Stimulated activated CD4-positive, alpha-beta T cell treated with anti-CD3 and anti-CD28 coated beads, Interleukin-4, amount 100 ng/mL, for 48 hours (primary cell): ENCODE measurements at places on chromosomes 2 and 18.

GRCh38 chr2:196635156-196635555 is 4.4 kb upstream of the CCDC150 start:
- DNase-seq = no peak

- DNase-seq = no peak
These were observed 96.1 kb downstream of the DDX1 start for GRCh38 chr2:15687720-15688119.

GRCh38 chr2:119531292-119531691 is 7.0 kb upstream of the SCTR start:
- no peak for DNase-seq

- no peak for DNase-seq
These were observed 38.9 kb upstream of the TRIM43 start for GRCh38 chr2:95552911-95553310.

DNA sequence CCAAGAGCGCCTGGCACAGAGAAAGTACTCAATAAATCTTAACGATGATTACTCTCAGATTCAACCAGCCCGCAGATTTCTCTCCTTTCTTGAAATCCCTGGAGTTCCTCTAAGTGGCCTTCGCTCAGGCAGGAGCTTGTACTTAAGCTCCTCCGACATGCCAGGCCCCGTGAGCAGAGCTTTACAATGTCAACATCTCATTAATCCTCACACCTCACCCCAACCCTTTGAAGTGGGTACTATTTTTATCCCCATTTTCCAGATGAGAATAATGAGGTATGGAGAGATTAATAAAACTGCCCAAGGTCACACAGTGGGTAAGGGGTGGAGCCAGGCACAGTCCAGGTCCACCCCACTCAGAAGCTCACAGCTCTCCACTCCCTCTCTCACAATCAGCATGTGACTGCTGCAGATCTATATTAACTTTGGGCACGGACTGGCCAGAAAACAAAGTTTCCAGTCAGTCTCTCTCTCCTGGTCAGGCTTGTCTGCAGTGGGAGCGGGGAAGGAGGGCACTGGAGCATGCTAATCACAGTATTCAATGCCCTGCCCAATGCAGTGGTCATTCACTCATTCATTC is 18.0 kb downstream of the DNMT3A start:
- DNase-seq = no peak

GRCh38 chr2:55732854-55733253 is 39.2 kb upstream of the PNPT1 start:
- no peak for DNase-seq

DNA sequence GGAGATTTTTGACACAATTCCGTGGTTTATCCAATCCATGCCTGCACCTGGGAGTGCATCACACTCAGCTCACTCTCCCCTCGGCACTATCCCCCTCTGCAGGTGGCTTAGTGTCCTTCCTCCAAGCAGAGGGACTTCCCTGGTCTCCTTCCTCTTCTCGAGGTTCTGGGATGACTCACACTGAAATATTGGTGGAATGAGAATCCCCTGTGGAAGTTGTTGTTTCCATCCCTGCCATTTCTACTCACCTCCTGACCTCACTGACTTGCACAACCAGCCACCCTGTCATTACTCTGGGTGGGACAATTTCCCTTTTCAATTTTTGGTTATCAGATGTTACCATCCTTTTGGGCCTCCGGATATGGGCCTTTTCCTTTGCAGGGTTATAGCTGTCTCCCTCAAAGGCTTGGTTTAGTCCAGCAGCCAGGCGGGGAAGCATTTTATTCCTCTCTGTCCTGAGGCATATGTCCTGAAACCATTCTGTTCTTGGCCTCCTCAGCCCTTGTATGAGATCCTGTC is 59.9 kb downstream of the PTPRM start:
- DNase-seq = no peak

GRCh38 chr18:10148189-10148929 is 234.5 kb downstream of the VAPA start:
- DNase-seq = no peak

DNA sequence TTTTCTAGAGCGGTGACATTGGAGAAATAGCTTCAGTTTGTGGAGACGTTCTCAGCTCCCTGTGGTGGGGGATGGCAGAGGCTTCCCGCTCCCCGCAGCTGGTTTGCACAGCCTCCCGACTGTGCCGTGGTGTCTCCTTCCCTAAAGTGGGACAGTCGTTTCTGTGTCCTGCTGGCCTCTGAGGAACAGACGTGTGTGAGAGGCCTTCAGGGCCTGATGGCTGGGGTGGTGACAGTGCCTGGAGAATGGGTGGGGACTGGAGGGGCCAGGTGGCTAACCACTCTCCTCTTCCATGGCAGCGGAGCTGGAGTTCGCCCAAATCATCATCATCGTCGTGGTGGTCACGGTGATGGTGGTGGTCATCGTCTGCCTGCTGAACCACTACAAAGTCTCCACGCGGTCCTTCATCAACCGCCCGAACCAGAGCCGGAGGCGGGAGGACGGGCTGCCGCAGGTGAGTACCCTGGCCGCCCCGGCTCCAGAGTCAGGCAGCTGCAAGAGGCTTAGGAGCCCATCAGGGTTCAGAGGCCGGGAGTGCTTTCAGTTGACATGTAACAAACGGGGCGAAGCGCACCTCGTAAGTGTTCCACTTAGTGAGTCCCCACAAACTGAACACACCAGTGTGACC is 105.4 kb downstream of the FAM210A start:
- no peak for DNase-seq

DNA sequence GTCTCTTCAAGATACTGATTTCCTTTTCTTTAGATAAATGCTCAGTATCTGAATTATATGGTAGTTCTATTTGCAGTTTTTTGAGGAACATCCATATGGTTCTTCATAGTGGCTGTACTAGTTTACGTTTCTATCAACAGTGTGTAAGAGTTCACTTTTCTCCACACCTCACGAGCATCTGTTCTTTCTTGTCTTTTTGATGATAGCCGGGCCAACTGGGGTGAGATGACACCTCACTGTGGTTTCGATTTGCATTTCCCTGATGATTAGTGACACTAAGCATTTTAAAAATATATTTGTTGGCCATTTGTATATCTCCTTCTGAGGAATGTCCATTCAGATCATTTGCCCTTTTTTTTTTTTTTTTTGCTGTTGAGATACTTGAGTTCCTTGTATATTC is 458.8 kb downstream of the SETBP1 start:
- DNase-seq = no peak

DNA sequence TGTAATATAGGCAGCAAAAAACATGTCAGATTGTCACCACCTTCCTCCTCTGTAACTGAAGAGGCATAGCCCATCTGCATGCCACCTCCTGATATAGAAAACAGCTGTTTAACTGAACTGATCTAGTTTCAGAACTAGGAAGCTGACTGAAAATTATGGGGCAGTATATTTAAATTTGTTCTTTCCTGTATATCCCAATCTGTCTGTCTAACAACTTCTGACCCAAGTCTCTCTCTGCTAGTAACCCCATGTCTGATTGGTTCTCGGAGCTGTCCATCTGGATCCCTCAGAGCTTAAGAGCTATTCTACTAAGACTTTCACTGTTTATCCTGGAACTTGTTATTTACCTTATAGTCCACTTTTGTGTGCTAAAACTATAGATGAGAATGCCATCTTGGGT is 68.2 kb upstream of the SLC35G4 start:
- DNase-seq = no peak

GRCh38 chr2:71538656-71539265 is 85.4 kb downstream of the DYSF start:
- DNase-seq = no peak

DNA sequence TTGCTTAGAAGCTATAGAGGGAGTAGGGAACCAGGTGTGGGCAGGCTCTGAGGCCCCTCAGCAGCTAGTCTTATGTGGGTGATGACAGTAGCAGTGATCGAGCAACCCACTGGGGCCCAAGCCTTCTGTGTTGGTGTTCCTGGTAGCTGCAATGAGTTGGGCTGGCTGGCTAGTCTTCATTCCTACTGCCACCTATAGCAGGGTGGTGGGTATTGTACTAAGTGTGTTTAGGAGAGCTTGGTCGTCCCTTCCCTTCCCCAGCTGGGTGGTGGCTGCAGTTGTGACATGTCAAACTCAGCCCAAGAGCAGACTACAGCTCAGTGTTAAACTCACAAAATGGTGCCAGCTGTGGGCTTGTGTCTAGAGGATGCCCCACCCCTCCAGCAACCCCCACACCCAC is 486.1 kb upstream of the UBE2E3 start:
- DNase-seq = no peak

DNA sequence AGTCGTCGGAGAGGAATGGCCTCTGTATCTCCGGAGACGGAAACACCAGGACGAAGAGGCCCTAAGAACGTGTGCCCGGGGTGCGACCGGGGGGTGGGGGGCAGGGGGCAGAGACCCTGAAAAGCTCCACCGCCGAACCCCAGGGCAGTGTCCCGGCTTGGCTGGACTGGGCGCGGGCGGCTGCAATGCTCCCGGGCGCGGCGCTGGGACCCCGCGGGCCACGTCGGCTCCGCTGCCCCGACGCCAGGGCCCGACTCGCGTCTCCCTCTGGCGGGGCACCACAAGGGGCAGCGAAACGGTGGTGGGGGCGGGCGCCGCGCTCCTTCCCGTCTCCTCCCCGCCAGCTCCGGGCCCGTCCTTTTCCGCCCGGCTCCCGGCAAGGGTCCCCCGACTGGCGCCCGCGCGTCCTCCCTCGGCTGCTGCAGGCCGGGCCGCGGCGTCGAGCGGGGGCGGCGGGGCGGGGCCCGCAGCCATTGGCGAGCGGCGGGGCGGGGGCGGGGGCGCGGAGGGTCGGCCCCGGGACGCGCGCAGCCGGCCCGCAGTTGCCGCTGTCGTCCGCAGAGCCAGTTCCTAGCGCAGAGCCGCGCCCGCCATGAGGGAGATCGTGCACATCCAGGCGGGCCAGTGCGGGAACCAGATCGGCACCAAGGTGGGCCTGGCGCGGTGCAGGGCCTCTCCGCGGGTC is at the start of gene TUBB6:
Gene TUBB6, plus strand, starts transcription at position 541 of the 685 bp plus-strand sequence. Its CDS starts 52 bp downstream, at position 593.
- no peak for DNase-seq

GRCh38 chr2:160372010-160372356 is 121.6 kb downstream of the RBMS1 start:
- DNase-seq = no peak

DNA sequence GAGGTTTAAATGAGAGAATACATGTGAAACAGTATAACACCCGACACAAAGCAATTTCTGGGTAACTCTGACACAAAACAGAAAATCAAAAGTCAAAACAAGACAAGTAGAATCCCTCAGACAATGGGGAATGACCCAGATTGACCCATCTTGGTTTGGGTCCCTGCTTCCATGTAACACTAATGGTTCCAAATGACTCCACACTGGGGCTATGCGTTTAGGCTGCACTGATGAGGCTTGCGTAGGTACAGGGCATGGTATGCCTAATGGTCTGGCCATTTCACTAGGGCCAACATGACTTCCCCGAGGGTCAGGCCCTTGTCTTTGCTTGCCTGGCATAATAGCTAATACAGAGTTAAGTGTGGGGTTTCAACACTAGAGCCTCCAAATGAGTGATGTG is 27.2 kb upstream of the NFE2L2 start:
- peak; percentile 18 for DNase-seq

DNA sequence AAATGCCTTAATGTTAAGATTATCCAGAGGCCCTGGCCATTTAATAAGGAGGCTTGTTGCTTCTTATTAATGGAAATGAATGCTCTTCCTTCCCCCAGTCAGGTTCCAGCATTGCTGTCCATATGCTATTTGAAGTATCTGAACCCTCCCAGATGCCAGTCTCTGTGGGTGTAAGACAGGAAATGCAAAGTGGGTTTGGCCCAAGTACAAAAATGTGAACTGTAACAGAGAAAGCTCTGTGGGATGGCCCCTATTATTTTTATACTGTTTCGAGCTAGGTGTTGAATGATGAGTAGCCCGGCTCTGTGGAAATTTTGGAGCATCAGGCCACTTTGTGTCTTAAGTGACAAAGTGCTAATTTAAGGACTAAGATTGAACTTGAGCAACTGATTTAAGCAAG is 141.0 kb downstream of the UXS1 start:
- DNase-seq = no peak

DNA sequence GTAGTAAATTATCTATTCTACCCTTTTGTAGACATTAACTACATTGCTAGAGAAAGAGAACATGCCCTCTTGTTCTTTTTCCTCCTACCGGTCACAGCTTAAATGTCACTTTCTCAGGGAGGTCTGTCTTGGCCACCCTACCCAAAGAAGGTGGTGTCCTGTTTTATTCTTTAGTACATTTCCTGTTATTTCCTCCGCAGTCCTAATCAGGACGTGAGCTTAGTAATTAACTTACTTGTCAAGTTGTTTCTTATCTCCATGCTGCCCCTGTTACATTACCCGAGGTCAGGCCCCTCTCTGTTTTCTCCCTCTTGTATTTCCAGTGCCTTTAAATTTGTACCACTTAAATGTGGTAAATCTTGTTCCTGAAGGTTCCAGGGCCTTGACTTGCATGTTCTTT is 73.7 kb upstream of the RMDN2 start:
- no peak for DNase-seq
